ENCODE measurements at places on chromosomes 6 and 20.

DNA sequence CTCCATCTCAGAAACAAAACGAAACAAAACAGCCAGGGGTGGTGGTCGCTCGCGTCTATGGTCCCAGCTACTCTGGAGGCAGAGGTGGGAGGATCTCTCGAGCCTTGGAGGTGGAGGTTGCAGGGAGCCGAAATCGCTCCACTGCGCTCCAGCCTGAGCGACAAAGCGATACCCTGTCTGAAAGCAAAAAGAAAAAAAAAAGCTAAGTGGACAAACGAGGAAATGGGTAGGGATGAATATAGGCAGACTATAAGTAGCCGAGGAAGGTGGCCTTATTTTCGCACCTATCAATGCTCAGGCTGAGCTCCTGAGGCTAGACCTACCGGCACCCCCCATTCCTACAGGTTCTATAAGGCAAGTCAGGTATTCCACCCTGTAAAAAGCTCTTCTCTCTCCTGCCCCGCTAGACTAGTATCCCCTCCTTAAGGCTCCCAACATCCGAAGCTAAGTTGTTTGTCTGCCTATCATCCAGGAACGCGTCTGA lies 650 bp upstream of the CASP8AP2 start:
- no peak for DNase-seq

- no peak for DNase-seq
Measured at GRCh38 chr6:106525882-106526275, 103.4 kb downstream of the RTN4IP1 start.

DNA sequence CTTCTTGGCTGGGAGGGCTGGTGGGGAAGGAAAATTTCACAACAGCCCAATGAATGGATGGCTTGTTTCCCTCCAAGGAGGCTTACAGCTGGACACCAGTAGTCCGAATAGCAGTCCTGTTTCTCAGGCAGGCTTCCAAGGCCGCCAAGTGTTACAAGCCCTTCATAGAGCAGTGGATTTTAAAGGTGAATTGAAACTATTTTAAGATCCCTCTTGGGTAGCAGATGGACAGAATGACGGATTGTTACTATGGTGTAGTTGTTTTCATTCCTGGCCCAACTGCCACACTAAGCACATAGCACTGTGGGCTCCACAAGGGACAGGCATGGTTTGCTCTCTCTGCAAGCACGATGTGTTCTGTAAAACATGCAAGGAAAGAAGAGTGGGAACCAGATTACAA lies 203.3 kb upstream of the TAB2 start:
- DNase-seq, result no peak

- no peak for DNase-seq
Measured at GRCh38 chr6:22325481-22325880, 28.6 kb upstream of the PRL start.

GRCh38 chr20:46559685-46560440 lies 9.4 kb upstream of the OCSTAMP start:
- no peak for DNase-seq

- no peak for DNase-seq
Measured at GRCh38 chr6:82118150-82118562, 129.4 kb downstream of the IBTK start.

- no peak for DNase-seq
Measured at GRCh38 chr6:170042123-170042522, 248.8 kb downstream of the DLL1 start.

DNA sequence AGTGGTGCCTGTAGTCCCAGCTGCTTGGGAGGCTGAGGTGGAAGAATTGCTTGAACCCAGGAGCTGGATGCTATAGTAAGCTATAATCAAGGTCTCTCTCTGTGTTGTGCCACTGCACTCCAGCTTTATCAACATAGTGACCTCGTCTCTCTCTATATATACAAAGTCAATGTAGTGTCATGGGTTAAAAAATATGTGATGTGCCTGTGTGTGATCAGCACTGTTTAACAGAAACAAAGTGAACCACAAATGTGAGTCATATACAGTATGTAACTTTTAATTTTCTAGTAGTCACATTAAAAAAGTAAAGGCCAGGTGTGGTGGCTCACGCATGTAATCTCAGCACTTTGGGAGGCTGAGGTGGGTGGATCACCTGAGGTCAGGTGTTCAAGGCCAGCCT lies 85.3 kb upstream of the RNF24 start:
- no peak for DNase-seq

DNA sequence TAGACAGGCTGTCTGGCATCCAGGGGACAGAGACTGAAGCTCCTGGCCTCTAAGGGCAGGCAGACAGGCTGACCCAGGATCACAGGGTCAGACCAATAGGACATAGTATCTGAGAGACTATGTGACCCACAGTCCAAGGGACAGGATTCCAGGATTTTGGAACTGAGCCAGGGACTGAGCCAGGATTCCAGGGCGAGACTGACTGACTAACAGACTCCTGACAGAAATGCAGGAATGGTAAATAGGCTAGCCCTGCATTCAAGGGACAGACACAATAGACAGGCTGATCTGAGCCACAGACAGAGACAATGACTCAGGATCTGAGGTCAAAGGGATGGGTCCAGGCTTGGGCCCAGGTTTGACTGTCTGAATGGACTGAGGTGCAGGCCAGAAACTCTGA lies 19.8 kb downstream of the XKR7 start:
- no peak for DNase-seq

- no peak for DNase-seq
Measured at GRCh38 chr20:59605601-59606364, 1.4 kb downstream of the PHACTR3 start.

DNA sequence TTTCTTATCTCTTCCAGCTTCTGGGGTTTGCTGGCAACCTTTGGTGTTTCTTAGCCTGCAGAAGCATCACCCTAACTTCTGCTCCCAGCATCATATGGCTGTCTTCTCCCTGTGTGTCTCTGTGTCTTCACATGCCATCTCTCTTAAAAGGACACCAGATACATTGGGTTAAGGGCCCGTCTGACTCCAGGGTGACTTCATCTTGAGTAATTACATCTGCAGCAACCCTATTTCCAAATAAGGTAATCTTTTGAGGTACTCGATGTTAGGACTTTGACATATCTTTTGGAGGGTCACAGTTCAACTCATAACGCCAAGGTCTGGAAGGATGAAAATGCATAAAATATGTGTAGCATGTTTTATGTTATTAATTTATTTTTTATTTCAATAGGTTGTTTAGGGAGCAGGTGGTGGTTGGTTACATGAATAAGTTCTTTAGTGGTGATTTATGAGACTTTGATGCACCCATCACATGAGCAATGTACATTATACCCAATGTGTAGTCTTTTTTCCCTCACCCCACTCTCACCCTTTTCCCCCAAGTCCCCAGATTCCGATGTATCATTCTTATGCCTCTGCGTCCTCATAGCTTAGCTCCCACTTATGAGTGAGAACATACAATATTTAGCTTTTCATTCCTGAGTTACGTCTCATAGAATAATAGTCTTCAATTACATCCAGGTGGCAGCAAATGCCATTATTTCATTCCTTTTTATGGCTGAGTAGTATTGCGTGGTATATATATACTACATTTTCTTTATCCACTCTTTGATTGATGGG lies 131.1 kb downstream of the TBXT start:
- no peak for DNase-seq

DNA sequence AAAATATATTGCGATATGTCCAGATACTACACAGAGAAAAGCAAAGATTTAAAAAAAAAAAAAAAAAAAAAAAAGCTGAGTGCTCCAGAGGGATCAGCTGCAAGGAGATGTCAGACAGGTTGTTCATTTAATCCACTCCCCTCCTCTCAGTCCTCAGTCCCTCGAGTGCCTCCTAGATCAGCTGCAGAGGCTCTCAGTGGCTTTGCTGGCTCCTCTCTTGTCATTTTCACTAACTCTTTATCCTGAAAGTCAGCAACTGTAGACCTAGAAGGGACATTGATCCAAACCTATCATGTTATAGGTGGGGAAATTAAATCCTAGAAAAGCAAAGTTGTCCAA lies 61.6 kb downstream of the KIAA0319 start:
- no peak for DNase-seq

- no peak for DNase-seq
Measured at GRCh38 chr6:23690453-23691049, 435.5 kb upstream of the NRSN1 start.

GRCh38 chr6:162704001-162704400 lies 23.6 kb downstream of the PRKN start:
- DNase-seq, result no peak

GRCh38 chr6:155762649-155763048 lies 307.0 kb upstream of the NOX3 start:
- no peak for DNase-seq

All from stimulated activated CD8-positive, alpha-beta memory T cell treated with anti-CD3 and anti-CD28 coated beads, Interleukin-4, amount 100 ng/mL, for 4 hours (primary cell).